GM19239 (cell line): ENCODE measurements at places on chromosomes 6 and 20.

DNA sequence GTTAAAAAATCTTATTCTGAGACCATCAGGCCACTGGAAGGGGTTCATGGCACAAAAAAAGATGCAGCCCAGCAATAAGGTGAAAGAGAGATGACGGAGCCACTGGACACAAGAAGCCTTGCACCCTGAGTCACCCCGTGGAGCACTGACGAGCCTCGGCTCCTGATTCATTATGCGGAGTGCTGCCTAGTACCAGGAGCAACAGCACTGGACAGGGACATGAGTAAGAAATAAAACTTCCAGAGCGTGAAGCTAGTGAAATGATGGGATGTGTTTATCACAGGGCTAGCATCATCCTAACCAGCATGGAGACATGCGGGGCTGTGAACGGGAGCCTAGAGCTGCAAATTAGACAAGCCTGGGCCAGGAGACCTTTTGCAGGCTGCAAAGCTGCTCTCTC is 53.3 kb downstream of the RNASET2 start:
- DNase-seq = no peak

GRCh38 chr6:42227173-42227850 is 9.7 kb upstream of the MRPS10 start:
- no peak for DNase-seq

DNA sequence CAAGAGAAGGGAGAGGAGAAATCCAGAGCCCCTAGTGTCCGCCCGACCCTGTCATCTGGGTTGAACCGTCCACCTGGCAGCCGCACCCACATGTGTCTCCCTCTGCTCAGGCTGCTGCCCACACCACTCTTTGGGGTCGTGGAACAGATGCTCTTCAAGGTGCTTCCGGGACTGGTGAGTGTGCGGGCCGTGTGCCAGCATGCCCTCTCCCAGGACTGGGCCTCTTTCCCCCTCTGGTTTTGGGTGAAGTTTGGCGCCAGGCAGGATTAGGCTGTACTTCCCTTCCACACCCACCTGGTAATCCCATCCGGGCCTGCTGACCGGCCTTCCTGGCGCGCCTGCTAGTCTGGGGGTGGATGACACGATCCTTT is 7.9 kb downstream of the BPIFB3 start:
- DNase-seq = no peak

- DNase-seq = no peak
These were observed 1.1 kb downstream of the RNF114 start for GRCh38 chr20:49937027-49937929.

GRCh38 chr6:155436981-155437749 is 18.5 kb downstream of the NOX3 start:
- DNase-seq = no peak

DNA sequence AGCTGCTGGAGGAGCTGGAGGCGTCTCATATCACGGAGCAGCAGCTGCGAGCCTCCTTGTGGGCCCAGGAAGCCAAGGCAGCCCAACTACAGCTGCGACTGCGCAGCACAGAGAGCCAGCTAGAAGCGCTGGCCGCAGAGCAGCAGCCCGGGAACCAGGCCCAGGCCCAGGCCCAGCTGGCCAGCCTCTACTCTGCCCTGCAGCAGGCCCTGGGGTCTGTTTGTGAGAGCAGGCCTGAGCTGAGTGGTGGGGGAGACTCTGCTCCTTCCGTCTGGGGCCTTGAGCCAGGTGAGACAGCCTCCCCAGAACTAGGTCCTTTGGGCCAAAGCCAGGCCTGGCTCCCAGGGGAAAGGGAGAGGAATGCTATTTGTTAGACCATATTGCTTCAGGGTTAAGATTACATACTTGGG is 31.7 kb downstream of the C20orf173 start:
- no peak for DNase-seq

GRCh38 chr6:149060985-149061760 is 256.3 kb upstream of the TAB2 start:
- DNase-seq = no peak

- no peak for DNase-seq
These were observed 42.0 kb upstream of the SLC2A12 start for GRCh38 chr6:134094441-134094840.

DNA sequence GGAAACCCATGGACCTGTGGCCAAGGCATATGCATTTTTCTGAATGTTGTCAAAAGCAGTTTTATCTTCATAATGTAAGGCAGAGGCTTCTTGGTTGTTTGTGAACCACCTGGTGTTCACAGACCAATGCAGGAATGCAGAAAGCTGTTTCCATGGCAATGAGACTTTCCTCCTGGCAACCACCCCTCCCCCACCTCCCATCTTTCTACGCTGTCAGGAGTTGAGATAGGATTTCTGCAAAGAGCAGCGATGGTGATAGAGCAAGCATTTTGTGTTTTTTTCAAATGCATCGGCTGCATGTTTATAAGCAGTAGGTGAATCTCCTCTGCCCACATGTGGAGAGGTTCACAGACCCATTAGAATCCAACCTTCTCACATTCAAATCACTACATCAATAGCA is 114.1 kb upstream of the SMLR1 start:
- DNase-seq = no peak

DNA sequence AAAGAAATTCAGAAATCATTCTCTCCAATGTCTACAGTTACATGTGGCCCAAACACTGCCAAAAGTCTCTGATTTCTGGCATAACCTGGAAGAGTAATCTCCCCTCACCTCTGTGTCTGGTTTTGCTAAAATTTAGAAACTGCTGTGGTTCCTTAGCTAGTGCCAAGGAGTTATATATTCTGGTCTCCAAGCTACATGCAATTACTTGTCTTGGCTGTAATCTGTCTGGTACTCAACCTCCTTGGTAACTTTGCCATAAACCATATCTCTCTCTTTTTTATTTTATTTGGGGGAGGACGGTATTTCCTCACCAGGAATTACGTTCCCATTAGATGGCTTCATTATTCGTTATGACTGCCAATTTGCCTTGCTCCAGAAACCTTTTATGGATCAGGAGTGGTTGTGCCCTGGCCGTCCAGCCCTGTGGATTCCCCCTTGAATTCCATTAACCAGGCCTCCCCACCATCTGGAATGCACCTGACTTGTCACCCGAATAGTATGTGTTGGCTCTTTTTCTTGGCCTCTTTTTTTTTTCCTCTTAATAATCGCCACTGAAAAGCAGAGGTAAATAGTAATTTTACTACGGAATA is 400.0 kb downstream of the CD83 start:
- DNase-seq = no peak

DNA sequence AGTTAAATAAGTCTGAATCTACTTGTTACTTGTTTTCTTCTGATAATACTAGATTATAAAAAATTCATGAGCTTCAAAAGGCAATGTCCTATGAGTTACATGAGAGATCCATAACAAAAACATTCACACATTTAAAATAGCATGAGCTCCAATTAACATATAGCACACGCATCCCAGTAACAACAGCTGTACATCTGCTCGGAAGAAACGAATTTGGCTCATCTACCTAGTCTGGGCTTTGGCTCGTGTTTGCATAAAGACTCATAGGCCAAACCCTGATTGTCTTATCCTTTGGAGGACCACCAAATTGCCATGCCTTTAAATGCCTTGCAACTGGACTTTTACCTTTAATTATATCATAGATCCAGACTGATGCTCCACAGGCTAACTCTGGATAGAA is 259.7 kb upstream of the CHD6 start:
- DNase-seq = no peak

DNA sequence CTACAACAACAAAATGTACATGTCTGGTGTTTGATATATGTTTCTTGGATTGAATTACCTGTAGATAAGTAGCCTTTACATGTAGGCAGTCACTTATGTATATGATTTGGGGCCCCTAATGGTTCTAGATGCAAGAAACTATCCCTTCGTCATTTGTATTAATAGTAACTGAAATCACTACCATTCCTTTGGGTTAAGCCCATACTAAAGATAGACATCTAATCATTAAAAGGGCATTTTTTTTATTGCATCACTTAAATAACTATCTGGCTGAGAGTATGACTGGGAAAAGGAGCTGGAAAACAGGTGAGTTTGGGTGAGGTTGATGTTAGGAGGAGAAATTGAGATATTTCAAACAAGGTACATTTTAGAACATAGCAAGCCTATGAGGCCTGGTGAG is 213.5 kb upstream of the PLN start:
- no peak for DNase-seq

- DNase-seq = no peak
These were observed 130.0 kb downstream of the BTBD9 start for GRCh38 chr6:38509713-38510112.

- no peak for DNase-seq
These were observed 300.1 kb downstream of the CDH26 start for GRCh38 chr20:60258255-60258863.

DNA sequence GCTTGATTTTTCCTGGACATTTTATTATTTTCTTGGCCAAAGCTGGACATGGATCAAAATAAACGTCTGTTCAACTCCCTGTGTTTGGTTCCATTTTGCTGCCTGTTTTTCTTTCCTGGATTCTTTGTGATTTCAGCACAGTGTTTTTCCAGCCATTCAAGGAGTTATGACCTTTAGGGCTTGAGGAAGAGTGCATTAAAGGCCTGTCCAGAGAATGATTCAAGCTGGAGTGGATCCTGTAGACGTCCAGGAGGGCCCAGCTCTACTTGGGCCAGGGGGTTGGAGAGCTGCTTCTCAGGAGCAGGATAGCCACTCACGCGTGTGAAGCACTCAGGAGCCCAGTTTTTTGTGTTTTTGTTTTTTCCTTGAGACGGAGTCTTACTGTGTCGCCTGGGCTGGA is 56.5 kb upstream of the IER3 start:
- no peak for DNase-seq

DNA sequence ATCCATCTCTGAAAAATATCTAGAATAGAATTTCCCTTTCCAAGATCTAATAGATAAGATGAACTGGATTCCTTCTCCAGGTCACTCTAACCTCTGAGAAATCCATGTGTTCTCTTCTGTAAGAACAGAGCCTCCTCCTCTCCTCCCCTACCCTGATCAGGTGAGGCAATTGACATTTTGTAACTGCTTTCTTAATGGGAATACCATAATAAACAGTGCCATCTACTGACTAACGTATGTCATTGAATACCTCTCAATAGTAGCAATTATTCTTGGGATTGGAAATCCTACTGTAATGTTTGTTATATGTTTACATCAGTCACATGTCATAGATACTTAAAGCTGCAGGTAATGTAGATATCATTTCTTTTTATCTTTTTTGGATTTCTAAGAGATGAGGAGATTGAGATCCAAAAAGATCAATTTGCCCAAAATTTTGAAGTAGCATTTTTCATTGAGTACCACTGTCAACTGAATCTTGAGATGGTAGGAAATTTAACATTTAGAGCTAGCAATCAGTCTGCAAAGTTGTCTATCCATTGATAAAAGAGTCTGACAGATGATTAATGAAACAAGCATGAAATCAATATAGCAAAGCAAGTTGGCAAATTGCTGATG is 365.8 kb upstream of the HSF2 start:
- no peak for DNase-seq

DNA sequence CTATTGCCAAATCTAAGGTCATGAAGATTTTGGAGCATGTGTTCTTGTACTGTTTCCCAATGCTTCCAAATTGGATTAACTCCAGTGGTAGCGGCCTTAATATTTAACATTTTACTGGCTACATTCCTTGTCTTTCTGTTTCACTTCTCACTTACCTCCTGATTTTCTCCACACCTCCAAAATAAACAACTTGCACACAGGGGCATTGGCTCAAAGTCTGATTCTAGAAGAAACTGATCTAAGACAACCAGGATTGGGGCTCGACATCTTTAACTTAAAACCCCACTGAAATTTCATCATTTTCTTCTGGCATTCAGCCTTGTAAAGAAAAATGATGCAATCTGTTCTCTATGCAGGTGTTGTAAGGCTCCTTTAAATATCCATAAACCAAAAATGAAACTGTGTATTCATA is 557.9 kb upstream of the ID4 start:
- DNase-seq = no peak
